ENCODE measurements at places on chromosomes 4 and X. TPM values are rescaled to one million over a fixed set of nuclear protein-coding genes. Genes with fewer than 3 reads are reported as not detected.

ACTRT1 gene
- not detected for total RNA-seq

CSN2 gene
- total RNA-seq, result not detected

SPARCL1 gene
- not detected for total RNA-seq

CYP4V2 gene
- total RNA-seq, result 16.3 TPM

ADGRL3 gene
- total RNA-seq, result 0.32 TPM

USP26 gene
- not detected for total RNA-seq

MUC7 gene
- total RNA-seq, result not detected

CD38 gene
- total RNA-seq, result not detected

CDK16 gene
- total RNA-seq, result 131 TPM

COPS4 gene
- 73.0 TPM for total RNA-seq

GLUD2 gene
- 0.92 TPM for total RNA-seq

TLL1 gene
- total RNA-seq, result under 0.01 TPM

UGT2B17 gene
- not detected for total RNA-seq

FHIP1A gene
- 0.30 TPM for total RNA-seq

ESX1 gene
- total RNA-seq, result not detected

EPHA5 gene
- total RNA-seq, result under 0.01 TPM

SH3D19 gene
- total RNA-seq, result 31.6 TPM

MORF4L2 gene
- total RNA-seq, result 886 TPM

SNCA gene
- 27.9 TPM for total RNA-seq

AREG gene
- not detected for total RNA-seq

RAB9A gene
- 29.4 TPM for total RNA-seq

KLKB1 gene
- not detected for total RNA-seq

CXCL6 gene
- total RNA-seq, result 47.2 TPM

UGT2A1 gene
- not detected for total RNA-seq

AVPR2 gene
- not detected for total RNA-seq

KCNE5 gene
- total RNA-seq, result 0.55 TPM

CT55 gene
- not detected for total RNA-seq

NBDY gene
- total RNA-seq, result 5.0 TPM

RNF175 gene
- not detected for total RNA-seq

ZNF157 gene
- total RNA-seq, result 0.09 TPM

IL13RA1 gene
- total RNA-seq, result 96.5 TPM

CLCN4 gene
- 1.6 TPM for total RNA-seq

HSFX2 gene
- not detected for total RNA-seq

HTN3 gene
- not detected for total RNA-seq

HSFX1 gene
- 0.89 TPM for total RNA-seq

MAGEE2 gene
- not detected for total RNA-seq

OPN1LW gene
- not detected for total RNA-seq
